SW 1271 (cell line): ENCODE measurements at places on chromosomes 2 and 18.
A peak's percentile ranks its signal among the peaks of the same experiment; 100 is the strongest.

- no peak for DNase-seq
Observed at GRCh38 chr2:241096979-241097378, 5.1 kb downstream of the MTERF4 start.

GRCh38 chr18:64183665-64184064 is 34.8 kb upstream of the LINC00305 start:
- no peak for DNase-seq

DNA sequence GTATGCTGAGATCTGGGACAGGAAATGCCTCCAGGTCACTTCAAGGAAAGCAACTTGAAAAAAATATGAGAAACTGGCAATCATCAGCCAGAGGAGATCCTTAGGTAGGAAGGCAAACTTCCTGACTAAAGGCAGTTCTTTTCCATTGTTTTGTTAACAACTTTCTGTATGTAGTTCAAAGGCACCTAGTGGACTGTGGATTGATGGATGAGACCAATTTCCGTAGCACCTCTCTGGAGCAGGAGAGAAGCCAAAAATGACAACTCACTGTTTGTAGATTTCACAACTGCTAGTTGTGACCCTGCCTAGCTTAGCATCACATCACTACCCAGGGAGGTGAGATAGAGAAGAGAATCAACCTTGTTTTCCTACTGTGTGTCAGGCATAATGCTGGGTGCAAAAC is 21.8 kb upstream of the NOSTRIN start:
- no peak for DNase-seq

GRCh38 chr2:172332507-172332906 is 94.9 kb upstream of the ITGA6 start:
- DNase-seq: no peak

DNA sequence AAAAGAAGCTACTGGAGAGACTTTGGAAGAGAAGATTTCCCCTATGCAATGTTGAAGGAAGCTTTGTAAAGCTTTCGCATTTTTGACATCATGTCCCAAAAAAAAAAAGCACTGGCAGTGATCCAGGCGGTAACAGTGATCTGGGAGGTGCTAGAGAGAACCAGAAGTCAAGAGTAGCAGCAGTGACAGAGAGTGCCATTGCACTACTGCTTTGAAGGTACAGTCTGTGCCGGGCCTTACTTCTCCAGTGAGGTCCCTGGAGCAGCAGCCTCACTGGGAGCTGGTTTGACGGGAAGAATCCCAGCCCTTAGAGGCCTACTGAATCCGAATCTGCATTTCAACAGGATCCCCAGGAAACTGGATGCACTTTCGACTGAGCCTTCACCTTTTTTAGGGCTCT is 50.9 kb upstream of the ATL2 start:
- no peak for DNase-seq

- no peak for DNase-seq
Observed at GRCh38 chr18:410047-410455, 90.5 kb downstream of the COLEC12 start.

GRCh38 chr2:135650721-135651120 is 90.9 kb upstream of the UBXN4 start:
- no peak for DNase-seq

DNA sequence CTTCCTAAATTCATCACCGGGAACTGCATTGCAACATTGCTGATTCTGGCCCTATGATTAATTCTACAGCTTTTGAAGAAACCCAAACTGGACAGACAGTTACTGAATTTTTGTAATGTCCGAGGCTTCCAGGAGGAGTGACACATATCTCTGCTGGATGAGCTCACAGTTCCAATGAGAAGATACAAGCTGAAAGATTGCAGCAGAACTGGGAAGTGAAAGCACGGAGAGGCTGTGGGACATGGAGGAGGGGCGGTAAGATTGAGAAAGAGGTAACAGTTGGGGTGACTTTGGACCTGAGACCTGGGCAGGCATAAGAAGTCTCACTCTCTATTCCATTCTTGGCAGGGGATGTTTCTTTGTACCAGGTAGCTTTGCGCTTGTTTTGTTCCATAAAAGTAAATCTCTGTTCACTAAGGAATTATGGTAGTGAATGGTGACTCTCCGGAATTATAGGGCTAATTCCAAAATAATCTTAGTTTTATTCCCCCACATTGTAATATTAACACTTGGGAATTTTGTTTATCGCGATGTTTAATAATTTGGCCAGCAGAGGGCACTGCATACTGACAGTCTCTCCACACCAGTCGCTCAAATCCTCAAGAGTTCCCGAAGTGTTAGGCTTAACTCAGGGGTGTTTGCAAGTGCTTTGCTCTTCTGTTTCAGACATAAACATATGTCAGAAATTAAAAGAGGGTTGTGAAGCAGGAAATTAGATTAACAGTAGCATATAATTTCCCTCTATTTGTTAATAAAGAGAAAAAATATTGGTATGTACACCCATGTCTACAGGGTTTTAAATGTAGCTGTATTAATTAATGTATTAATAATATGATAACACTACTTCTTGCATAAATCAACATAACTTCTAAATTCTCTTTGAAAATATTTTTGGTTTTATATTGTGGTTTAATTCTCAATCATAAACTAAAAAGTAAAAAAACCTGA is 201.4 kb downstream of the SOCS6 start:
- peak; percentile 38 for DNase-seq

DNA sequence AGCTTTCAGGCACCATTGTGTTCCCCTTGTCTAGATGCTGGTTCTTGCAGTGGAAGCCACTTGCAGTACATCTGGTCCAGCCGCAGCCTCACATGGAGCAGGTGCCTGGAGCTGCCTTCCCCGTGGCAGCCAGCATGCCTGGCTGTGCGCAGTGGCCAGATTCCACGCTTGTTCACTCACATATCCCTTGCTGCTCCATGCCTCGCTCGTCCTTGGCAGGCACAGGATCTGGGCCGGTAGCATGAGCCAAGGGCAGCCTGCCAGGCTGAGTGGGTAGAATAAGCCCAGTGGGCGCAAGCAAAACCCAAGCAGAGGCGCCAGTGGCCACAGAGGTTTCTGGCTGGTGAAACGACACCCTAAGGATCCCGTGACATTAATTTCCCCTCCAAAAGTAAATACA is 20.6 kb downstream of the TMX3 start:
- DNase-seq: no peak

- DNase-seq: no peak
Observed at GRCh38 chr2:215461836-215462532, 26.1 kb upstream of the FN1 start.

GRCh38 chr2:14185906-14186305 is 446.6 kb upstream of the LRATD1 start:
- no peak for DNase-seq

DNA sequence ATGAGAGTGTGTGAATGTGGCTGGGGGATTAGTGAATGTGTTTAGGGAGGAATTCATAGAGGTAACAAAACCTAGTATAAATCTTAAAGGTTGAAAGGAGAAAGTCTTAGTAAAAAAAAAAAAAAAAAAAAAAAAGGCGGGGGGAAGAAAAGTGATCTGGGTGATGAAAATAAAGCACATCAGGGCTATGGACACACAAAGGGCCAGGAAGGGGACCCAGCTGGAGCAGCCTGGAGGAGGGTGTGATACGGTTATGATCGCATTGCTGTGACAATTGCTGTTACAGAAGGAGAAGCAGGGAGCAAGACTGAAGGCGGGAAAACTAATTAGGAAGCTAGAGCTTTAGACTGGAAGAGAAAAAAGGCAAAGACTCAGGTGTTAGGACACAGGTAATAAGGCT is 85.4 kb downstream of the DLGAP1 start:
- no peak for DNase-seq

DNA sequence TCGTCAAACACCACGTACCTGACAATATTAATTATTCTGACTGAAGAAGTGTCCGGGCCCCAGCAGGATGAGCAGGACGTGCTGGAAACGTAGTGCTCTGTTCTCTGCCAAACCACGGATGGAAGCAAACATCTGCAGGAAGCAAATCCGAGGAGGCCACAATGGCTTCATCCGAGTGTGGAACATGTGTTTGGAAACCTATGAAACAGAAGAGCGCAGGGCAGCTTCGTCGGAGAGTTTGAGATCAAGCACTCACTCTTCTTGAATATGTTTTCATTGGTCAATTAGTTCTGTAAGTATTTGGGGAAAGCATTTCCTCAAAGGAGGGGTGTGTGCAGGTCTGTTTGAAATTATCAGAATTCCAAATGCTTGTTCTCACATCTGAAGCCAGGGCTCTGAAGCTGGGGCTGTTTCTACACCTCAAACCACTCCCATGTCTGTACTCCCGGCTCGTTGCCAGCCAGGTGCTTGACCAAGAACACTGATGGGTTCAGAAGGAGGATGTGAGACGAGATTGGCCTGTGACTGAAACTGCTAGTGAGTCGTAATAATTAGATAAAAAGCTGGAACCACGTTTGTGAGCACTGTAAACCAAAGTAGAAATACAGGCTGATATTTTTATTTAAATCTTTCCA is 356.6 kb upstream of the SALL3 start:
- DNase-seq: no peak

DNA sequence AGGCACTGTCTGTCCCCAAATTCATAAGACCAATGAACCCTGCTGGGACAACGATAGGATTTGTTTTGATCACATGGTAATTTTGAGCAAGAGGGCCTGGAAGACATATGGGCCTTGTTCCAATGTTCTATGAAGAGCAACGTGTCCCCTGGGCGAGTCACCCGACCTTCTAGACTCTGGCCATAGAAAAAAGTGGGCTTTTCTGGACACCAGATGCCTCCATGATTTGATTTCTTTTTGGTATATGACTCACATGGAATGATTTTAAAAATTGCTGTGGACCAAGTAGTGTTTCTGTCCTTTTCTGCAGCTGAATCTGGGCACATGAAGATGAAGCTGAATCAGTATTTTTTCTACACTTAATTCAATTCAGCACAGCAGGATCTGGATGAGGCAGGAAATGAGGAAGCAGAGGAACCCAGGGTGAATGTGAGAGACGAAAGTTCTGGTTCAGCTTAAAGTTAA is 104.9 kb downstream of the CDC42EP3 start:
- peak; percentile 49 for DNase-seq

DNA sequence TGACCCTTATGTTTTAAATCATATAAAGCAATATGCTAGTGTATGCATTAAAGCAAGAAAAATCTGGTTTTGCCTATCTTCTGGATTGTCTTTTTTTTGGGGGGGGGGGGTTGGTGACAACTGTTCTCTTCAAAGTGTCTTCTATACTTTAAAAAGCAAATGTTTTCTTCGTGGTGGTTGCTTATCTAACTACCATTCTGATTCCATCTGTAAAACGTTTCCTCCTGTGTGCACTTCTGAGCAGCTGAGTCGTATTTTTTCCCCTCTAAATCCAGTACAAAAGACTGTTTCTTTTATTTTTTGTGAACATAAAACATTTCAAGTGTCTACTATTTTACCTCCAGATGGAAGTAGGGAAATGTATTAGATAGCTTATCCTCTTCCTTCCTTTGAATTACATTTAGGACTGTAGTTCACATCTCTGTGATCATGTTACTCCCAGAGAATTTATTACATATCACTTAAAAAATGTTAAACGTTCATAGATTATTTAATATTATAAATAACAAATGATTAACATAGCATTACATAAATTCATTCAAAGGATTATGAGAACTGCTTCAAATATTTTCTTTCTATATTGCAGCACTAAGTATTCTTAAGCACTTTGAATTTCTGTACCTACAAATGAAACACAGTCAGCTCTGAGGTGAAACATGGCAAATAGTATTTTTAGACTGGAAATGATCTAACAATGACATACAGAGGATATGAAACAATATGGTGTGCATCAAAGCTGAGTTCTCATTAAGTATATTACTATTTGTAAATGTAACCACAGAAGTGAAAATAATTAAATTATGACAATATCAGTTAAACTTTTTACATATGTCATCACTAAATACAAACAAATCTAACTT is 56.4 kb downstream of the SCN3A start:
- no peak for DNase-seq

GRCh38 chr2:222707689-222708273 is 36.3 kb downstream of the MOGAT1 start:
- DNase-seq: no peak

GRCh38 chr2:60364491-60364890 is 189.0 kb downstream of the BCL11A start:
- no peak for DNase-seq

- no peak for DNase-seq
Observed at GRCh38 chr18:48993586-48993985, 42.8 kb upstream of the SMAD7 start.

GRCh38 chr18:48817021-48817461 is 133.7 kb downstream of the SMAD7 start:
- DNase-seq: no peak

DNA sequence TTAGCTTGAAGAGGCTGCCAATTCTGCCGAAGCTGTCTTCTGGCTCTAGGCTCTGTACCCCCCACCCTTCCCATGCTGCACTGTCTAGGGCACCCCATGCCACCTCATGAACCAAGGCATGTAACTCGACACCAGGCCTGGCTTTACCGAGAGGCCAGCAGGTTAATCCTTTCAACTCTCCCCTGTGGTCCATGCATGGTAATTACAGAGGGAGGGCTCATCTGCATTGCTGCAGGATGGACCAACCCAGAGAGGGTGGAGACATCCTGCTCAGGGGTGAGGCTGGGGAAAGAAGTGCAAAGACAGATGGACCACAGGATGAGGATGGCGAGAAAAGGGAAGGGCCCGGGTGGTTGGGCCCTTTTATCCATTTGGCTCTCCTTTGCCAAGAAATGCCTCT is 65.8 kb downstream of the KCTD1 start:
- peak; percentile 3 for DNase-seq

DNA sequence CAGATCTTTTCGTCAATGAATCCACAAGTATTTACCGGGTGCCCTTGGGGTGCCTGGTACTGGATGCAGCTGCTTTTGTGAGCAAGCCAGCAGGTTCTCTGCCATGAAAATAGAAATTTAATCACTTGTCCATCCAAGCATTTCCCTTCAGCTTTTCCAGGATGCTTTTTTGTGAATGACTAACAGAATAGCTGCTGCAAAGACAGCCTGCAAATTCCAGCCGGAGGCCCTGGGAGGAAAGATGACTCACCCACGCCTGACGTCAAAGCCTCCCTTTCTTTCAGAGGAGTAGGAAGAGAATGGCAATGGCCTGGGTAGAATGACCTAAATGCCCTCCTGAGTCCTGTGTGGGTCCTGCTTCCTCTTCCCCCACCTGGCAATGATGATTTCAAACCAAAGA is 111.9 kb downstream of the AP1S3 start:
- peak; percentile 95 for DNase-seq

GRCh38 chr2:195619590-195619989 is 37.4 kb upstream of the SLC39A10 start:
- DNase-seq: no peak
